ENCODE measurements at places on chromosomes 7 and 10.

- no peak for DNase-seq
Measured at GRCh38 chr10:97321804-97322190, 2.7 kb downstream of the FRAT1 start.

DNA sequence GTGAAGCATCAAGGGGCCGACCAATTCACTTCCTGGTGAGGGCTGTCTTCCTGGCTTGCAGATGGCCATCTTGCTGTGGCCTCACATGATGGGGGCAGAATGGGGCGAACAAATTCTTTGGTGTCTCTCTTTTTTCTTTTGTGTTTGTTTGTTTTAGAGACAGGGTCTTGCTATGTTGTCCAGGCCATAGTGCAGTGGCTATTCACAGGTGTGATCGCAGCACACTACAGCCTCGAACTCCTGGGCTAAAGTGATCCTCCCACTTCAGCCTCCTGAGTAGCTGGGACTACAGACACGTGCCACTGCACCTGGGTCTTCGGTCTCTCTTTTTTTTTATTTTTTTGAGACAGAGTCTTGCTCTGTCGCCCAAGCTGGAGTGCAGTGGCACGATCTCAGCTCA lies 20.1 kb downstream of the NOLC1 start:
- no peak for DNase-seq

DNA sequence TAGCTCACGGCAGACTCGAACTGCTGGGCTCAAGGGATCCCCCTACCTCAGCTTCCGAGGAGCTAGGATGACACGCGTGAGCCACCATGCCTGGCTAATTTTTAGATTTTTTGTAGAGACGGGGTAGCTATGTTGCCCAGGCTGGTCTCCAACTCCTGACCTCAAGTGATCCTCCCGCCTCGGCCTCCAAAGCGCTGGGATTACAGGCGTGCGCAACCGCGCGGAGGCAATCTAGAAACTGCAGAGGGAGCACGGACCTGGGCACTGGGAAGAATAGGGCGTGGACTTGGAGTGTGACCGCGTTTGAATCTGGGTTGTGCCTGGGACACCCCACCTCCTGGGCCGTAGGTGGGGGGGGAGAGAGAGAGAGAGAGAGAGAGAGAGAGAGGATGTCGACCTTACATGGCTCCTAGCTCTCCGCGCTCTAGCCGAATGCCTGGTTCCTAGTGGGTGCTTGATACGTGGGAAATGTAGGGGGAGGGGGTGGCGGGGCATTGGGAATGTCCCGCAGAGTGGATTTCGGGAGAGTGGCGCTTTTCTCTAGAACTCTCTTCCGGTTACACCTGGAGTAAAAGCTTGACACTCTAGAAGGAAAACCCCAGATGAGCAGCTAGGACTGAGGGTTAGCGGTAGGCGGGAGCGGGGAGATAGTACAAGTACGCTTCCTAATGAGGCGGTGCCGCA lies 1.2 kb upstream of the MAP3K8 start:
- DNase-seq, result no peak

DNA sequence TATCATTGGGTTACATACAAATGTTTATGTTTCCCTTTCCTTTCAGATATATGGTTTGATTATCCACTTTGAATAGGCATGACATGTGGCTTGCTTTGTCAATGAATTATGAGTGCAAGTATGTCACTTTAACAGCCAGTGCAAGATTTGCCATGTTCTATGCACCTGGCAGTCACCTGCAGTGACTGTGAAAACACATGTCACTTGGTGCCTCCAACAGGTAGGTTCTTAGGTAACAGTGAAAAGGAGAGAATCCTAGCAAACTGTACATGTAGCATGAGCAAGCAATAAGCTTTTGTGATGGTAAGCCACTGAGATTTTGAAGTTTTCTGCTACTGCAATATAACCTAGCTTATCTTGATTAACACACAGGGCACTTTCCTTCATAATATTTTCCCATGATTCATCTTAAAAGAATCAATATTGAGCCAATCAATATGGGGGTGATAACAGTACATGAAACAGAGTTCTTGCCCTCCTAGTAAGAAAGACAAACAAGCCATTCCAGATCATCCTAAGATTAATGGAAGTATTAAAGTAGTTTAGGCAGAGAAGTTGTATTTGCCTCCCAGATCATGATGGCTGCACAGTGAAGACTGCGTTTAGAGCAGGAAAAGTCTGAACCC lies 7.9 kb upstream of the RALA start:
- DNase-seq, result no peak

GRCh38 chr7:19095353-19095860 lies 22.0 kb downstream of the TWIST1 start:
- no peak for DNase-seq

GRCh38 chr10:120181154-120181553 lies 275.9 kb upstream of the PLPP4 start:
- no peak for DNase-seq

DNA sequence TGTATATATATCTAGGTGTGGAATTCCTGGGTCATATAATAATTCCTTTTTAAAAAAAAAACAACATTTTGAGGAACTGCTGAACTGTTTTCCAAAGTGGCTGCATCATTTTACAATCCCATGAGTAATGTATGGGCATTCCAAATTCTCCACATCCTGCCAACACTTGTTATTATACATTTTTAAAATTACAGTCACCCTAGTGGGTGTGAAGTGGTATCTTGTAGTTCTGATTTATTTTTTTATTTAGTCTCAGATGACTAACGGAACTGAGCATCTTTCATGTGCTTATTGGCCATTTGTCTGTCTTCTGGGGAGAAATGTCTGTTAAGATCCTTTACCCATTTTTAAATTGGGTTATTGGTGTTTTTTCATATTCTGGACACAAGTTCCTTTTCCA lies 12.0 kb upstream of the KLHL7 start:
- DNase-seq, result no peak

GRCh38 chr10:20955355-20955893 lies 58.3 kb upstream of the NEBL start:
- DNase-seq, result no peak

DNA sequence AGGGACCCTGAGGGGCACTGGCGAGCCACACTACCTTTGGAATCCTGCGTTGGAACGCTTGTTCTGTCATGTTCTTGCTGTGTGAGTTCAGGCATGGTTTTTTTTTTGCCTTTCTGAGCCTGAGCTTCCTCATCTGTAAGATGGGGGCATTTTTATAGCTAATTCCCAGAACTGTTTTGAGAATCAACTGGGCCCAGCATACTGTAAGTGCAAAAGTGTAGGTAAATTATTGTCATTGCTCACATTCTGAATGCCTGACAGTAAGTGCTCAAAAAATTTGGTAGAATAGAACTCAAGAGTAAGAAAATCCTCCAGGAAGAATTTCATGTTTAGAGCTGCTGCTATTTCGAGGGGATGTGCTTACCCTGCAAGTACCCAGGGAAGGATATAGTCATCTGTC lies 22.2 kb downstream of the SLC25A28 start:
- DNase-seq, result no peak

- DNase-seq, result peak; percentile 76
Measured at GRCh38 chr10:72320676-72321247, 34.0 kb downstream of the DNAJB12 start.

GRCh38 chr7:113922049-113922448 lies 3.2 kb upstream of the PPP1R3A start:
- no peak for DNase-seq

DNA sequence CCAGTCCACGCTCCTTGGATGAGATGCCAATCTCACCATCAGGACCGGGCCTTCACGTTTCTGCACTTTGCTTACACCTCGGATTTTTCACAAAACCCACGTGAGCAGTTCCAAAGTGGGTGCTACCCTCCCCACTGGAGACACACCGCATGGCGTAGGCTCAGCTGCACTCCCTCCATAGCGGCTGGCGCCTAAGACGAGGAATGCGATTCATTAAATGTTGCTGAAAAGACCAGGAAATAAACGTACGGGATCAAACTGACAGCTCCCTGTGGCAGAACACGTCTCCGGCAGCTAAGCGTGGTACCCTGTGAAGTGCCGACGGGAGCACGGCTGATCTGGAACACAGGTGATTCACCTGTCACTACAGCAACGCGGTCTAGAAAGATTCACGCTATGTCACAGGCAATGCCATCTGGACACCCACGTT lies 209.0 kb downstream of the DIP2C start:
- DNase-seq, result no peak

DNA sequence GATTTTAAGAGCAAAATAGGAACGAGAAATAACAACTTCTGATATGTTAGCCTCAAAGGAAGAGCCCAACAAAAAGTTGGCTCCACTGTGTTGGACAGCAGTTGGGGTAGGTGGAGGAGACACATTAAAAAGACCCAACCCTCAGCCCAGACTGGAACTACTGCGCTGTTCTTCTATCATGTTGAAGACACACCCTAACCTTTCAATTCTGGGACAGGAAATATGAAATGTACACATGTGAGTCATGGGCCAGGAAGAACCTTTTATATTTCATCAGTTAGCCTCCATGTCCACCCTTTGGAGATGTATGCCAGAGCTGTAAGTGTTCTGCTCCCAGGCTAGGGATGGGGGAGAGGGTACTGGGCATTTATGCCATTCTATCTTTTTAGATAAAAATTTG lies 22.1 kb downstream of the CLDN12 start:
- DNase-seq, result no peak

DNA sequence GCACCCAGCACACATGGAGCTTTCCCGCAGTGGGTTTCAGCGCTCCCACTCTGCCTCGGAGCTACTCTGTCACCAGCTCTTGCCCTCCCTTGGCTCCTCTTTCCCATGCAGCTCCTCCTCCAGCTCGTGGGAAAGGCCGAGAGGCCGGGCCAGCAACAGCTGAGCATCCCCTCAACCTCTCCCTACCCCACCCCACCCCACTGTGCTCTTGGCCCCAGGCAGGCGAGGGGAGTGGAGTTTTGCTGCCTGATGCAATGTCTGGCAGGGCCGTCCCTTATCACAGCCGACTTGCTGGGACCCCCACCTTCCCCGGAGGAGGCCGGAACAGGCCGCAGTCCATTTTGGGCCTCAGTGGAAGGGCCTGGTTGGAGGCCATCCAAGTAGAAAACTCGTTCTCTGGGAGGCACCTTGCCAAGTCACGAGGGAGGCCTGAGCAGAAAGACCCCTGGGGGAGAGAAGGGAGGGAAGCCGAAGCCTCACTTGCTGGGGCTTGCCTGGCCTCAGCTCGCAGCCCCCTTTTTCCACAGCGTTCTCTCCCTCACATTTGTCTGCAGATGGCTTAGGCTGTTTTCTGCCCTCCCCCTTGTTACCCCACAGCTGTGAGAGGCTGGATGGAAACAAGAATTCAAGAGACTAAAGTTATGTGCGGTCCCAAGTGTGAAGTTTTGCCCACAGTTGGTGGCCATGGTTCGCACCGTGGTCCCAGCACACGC lies 35.3 kb downstream of the CHST3 start:
- no peak for DNase-seq

DNA sequence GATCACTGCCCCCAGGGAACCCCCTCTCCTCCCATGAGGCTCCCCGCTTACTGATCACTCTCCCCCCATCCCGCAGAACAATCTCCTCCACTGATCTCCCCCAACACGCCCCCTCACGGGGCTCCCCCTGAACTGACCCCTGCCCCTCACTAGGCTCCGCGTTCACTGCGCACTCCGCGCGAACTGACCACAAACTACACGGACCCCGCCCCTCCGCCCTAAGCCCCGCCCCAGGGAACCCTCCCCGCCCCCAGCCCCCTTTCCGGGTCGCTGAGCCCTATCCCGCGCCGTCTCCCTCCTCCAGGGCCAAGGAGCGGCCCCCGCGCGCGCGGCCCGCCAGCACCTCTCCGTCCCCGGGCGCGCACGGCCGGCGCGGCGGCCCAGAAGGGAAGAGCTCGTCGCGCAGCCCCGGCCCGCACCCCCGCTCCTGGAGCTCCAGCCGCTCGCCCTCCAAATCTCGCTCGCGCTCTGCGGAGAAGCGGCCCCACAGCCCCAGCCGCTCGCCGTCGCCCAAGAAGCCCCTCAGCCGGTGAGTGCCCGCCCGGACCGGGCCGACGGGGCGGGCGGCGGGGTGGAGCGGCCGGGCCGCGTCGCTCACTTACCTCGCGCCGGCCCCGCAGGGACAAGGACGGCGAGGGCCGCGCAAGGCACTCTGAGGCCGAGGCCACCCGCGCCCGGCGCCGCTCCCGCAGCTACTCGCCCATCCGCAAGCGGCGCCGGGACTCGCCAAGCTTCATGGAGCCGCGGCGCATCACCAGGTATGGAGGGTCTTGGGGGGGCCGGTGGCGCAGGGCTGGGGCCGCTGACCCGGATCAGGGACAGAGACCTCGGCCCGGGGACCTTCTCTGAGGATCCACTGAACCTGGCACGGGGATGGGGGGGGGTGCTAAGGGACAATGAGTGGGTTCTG lies 19.9 kb upstream of the HSPB1 start:
- DNase-seq, result no peak

DNA sequence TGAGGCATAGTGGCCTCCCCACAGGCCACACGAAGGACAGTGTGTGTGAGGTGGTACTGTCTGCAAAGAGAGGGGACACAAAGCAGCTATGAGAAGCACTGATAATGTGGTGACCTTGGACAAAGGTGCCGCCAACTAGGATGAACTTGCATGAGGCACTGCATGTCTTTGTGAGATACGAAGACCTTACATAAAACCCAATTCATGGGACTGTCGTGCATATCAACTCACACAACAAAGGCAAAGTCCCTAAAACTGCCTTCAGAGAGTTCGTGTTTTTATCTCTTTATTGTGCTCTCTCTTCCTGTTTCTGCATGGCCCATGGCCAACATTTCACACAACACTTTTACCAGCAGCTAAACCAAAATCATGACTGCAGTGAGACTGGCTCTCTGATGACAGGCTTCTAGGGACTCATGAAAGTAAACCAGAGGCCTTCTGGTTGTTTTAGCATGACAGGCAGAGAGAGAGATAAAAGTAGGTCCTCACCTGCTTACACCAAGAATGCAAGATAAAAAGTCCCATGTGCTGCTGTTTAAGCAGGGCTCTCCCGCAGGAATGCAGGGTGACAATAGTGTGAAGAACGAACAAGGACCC lies 347.8 kb downstream of the ELMO1 start:
- no peak for DNase-seq

DNA sequence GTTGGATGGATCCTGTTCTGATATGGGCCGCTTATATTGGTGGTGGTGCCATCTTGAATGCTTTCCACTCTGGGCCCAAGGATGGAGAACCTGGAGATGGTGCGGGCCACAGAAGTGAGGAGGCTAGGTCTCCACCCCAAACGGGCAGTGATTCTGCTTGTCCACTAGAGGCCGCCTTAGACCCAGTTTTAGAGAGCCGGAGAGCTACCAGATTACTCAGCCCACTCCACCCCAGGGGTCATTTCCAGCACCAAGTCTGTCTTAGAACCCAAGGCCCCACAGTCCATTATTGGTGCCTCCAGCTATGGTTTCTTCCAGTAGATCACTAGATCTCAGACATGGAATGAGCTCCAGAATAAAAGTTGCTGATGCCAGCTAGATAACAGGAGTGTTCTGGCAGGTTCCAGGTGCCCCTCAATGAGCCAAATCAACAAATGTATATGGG lies 11.8 kb upstream of the CAMK2G start:
- peak; percentile 65 for DNase-seq

GRCh38 chr10:33772370-33773252 lies 438.1 kb upstream of the NRP1 start:
- DNase-seq, result no peak

- DNase-seq, result no peak
Measured at GRCh38 chr7:132571970-132572369, 4.3 kb downstream of the PLXNA4 start.

Measured in activated CD4-positive, alpha-beta T cell treated with anti-CD3 and anti-CD28 coated beads, Interleukin-2, amount 50 U/mL, for 48 hours (primary cell).